ENCODE measurements at places on chromosomes 16 and 17.

DNA sequence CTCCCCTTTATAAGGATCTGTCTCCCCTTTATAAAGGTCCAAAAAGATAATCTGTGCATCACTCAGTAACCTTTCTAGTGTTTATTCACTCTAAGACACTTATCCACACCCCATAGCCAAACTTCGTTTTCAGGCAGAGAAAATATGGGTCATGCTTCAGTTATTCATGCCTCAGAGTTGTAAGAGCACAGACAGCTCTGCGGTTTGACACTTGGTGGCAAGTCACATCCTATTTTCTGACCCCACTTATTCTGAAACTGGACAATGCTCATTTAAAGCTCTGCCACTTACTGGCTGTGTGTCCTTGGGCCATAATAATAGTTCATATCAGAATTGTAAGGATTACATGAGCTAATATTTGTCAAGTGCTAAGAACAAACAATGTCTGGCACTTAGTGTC, 2.0 kb upstream of the KRTAP2-1 start:
- DNase-seq: no peak

- DNase-seq: no peak
Observed at GRCh38 chr16:67846063-67846319, 742 bp upstream of the NUTF2 start.

DNA sequence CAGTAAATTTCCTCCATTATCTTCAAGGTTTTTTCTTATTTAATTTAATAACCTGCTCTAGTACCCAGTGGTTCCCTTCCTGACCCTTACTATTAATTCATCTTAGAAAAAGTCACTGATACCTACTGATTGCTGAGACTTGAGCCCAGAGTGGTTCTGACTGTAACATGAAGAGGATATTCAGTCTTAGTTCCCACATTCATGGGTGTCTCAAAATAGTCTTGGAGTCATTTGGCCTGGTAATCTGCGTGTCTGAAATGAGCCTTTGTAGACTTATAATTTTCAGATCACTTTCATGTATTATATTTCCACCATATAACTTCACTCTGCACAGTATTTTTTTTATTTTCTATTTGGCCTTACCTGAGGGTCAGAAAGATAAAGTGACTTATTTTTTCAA, 732.0 kb upstream of the KIF2B start:
- no peak for DNase-seq

GRCh38 chr17:65334406-65334805, 197.2 kb downstream of the RGS9 start:
- DNase-seq: no peak

All from endodermal cell (in vitro differentiated cells).